ENCODE measurements at places on chromosomes 13 and 19.

DNA sequence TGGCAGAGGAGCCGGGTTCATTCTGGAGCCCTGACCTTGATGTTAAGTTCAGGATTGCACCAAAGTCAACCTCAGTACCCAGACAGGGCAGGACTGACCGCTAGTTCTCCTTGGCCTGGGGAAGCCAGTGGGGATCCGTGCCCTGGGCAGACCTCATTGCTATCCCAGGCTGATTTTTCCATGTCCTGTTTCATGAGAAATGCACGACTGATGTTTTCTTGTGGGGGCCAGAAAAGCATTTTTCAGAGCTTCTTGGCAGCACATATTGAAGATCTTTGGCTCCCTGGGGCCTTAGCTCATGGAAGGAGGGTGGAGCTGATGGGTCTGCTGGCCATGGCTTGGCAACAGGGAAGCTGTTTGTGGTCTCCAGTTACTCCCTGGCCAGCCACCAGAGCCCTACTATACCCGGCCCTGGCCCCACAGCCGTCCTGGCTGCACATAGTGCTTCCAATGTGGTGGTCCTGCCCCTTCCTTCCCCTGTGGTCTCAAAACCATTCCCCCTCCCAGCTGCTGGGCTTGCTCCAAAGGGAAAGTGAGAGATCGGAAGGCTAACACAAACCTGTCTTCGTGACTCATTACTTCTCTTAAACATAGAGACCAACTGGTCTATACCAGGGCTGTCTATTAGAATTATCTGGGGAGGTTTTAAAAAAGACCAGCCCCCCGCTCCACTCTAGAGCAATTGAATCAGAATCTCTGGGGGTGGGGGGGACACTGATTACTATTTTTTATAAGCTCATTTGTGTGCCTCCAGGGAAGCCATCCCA lies 11.2 kb downstream of the IL17D start:
- no peak for DNase-seq
- H3K4me1 ChIP-seq = no peaks in the 10 kb centered on the region
- H3K4me3 ChIP-seq = no peak overlapping the region
- H3K27ac ChIP-seq = no peak overlapping the region
- H3K27me3 ChIP-seq = no peaks in the 10 kb centered on the region

DNA sequence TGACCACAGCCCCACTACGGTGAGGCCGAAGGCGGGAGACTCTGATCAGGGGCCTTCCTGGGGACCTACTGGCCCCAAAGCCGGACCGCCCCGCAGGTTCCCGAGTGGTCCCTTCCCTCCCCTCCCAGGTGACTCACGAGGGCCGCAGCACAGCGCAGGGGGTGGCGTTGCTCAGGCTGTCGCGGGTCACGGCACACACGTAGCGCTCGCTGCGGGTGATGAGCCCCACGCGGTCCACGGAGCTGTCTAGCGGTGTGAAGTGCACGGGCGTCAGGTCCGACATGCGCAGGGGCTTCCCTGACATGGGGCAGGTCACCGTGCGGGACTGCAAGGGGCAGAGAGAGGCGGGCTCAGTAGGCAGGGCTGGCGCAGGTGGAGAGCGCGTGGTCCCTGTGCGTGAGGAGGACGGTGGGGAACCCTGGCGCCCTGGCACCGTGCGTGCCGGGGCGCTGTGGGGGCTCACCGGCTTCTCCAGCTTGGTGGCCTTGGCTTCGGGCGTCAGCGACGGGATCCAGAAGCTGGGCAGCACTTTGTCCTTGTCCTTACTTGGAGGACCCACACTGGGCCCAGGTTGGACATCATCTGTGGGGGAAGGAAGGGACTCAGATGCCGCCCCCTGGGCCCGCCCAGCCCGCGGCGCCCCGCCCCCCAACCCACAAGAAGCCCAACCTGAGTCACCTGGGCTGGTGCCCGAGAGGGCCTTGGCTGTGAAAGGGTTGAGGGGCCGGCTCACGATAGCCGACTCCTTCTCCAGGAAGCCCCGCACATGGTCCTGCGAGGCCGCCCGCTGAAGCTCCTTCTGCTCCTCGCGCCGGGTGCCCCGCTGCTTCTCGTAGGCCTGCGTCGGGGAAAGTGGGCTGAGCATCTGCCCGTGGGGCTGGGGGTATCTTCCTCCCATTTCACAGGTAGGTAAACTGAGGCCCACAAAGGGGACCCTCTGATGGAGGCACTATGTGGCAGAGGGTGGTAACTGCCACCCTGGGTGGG lies 23.7 kb downstream of the NOSIP start:
- H3K36me3 ChIP-seq = peaks cover 37% of the 10 kb centered on the region
- no peaks in the 10 kb centered on the region for H3K27me3 ChIP-seq
- peak; percentile 92 for DNase-seq
- H3K4me1 ChIP-seq = peaks cover 2% of the 10 kb centered on the region
- no peak overlapping the region for H3K27ac ChIP-seq

GRCh38 chr19:58568453-58569130 lies 4.5 kb downstream of the MZF1 start:
- H3K27me3 ChIP-seq = no peaks in the 10 kb centered on the region
- H3K27ac ChIP-seq = no peak overlapping the region
- H3K4me3 ChIP-seq = no peak overlapping the region
- peaks cover 34% of the 10 kb centered on the region for H3K36me3 ChIP-seq
- no peak for DNase-seq

- H3K4me3 ChIP-seq = no peak overlapping the region
- peaks cover 12% of the 10 kb centered on the region for H3K27me3 ChIP-seq
- peak; percentile 42 for DNase-seq
- no peak overlapping the region for H3K27ac ChIP-seq
- H3K4me1 ChIP-seq = no peaks in the 10 kb centered on the region
Observed at GRCh38 chr19:7783991-7784423, 21.0 kb downstream of the CLEC4M start.

- no peak overlapping the region for H3K4me3 ChIP-seq
- no peaks in the 10 kb centered on the region for H3K36me3 ChIP-seq
- no peaks in the 10 kb centered on the region for H3K27me3 ChIP-seq
- H3K27ac ChIP-seq = no peak overlapping the region
Observed at GRCh38 chr13:74324338-74324737, 190.1 kb upstream of the KLF12 start.

DNA sequence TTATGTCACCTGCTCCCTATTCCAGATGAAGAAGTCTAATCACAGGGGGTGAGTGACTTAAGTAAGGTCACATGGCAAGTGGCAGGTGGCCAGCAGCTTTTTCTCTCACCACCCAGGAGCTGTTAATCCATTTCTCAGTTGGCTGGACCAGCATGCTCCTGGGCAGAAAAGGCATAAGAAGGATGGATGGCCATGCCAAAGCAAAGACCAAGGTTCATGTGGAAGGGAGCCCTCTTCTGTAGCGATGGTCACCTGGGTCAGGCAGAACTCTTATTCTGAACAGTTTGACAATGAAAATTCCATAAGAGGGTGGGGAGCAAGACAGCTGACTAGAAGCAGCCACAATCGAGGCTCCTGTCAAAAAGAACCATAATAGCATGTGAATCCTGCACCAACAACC lies 538.1 kb downstream of the SUCLA2 start:
- H3K27ac ChIP-seq = no peak overlapping the region
- peaks cover 6% of the 10 kb centered on the region for H3K36me3 ChIP-seq
- no peak for DNase-seq
- H3K4me3 ChIP-seq = no peak overlapping the region
- H3K27me3 ChIP-seq = no peaks in the 10 kb centered on the region
- H3K4me1 ChIP-seq = peaks cover 6% of the 10 kb centered on the region

All from H9 (cell line).